ENCODE measurements at places on chromosomes 2 and 18. TPM values are rescaled to one million over a fixed set of nuclear protein-coding genes. Genes with fewer than 3 reads are reported as not detected.

NCL gene
- total RNA-seq, result 136 TPM

CCT7 gene
- 172 TPM for total RNA-seq

FAM228A gene
- 8.2 TPM for total RNA-seq

SOWAHC gene
- total RNA-seq, result 14.6 TPM

ALPG gene
- total RNA-seq, result not detected

MBD2 gene
- 53.5 TPM for total RNA-seq

SERPINB5 gene
- not detected for total RNA-seq

SLC16A14 gene
- total RNA-seq, result 0.68 TPM

RBM45 gene
- total RNA-seq, result 14.1 TPM

RGPD4 gene
- not detected for total RNA-seq

ZNF521 gene
- total RNA-seq, result 44.3 TPM

HNRNPLL gene
- 49.1 TPM for total RNA-seq

RTP5 gene
- not detected for total RNA-seq

GMPPA gene
- 19.2 TPM for total RNA-seq

RAB6C gene
- total RNA-seq, result not detected

CHST9 gene
- total RNA-seq, result not detected

MPP4 gene
- total RNA-seq, result 0.22 TPM

DPYSL5 gene
- total RNA-seq, result not detected

IL36G gene
- not detected for total RNA-seq

MAT2A gene
- total RNA-seq, result 181 TPM

CDCA7 gene
- 0.38 TPM for total RNA-seq

GALNT3 gene
- total RNA-seq, result 4.5 TPM

ONECUT2 gene
- not detected for total RNA-seq

LYG1 gene
- total RNA-seq, result 4.0 TPM

TOGARAM2 gene
- total RNA-seq, result 0.68 TPM

OTOS gene
- not detected for total RNA-seq

RBBP8 gene
- total RNA-seq, result 43.7 TPM

KRTCAP3 gene
- total RNA-seq, result 1.1 TPM

ATF2 gene
- 54.2 TPM for total RNA-seq
